HFF-Myc (cell line): ENCODE measurements at places on chromosomes 1 and 21.

- DNase-seq, result no peak
Measured at GRCh38 chr1:66334318-66334717, 199.6 kb upstream of the SGIP1 start.

DNA sequence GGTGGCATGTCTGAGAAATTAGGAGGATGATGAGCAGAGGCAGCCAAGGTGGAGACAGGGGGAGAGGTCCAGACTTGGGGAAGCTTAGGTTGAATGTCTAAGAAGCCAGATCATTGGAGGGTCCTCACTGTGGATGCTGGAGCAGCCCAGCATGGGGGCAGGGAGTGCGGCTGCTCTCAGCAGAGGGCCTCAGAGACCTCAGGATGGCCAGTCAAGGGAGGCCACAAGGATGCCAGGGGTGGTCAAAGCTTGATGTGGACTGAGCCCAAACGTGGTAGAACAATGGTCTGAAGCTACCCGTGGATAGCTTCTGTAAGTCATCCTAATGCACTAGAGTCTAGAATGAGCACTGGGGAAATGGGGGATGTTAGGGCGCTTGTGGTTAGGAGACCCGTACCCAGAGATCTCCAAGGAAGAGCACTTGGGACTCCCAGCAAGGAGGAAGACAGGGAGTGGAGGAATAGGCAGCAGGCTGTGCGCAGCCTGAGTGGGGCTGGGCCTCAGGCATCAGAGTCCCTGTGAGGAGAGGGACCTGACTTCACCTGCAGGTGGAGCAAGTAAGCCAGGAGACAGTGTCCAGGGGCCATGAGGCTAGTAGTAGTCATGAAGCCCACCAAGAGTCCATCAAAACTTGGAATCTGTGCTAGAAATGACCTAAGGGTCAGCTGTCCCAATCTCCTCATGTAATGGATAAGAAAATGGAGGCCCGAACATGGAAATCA lies 4.3 kb upstream of the S100A9 start:
- DNase-seq, result no peak

DNA sequence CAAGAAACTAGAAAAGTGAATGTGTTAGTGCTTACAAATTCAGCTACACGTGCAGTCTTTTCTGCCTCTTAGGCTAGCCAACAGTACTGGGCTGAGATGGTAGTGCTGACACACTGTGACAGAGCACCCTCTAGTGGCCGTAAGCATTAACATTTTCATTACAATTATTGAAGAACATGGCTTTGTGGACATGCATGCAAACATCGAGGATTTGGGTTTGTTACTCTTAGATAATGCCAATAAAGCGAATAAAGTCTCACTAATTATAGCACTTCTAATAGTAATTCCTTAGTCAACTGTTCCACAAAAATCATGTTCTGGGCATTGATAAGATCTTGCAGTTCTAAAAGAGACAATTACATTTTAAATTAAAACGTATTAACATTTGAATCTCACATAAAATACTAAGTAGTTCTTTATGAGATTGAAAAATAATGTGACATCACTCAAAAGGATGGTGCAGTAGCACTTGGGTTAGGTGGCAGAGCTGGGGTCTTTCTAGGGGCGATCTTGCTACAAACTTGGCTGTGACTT lies 47.1 kb downstream of the MYSM1 start:
- DNase-seq, result peak; percentile 82

DNA sequence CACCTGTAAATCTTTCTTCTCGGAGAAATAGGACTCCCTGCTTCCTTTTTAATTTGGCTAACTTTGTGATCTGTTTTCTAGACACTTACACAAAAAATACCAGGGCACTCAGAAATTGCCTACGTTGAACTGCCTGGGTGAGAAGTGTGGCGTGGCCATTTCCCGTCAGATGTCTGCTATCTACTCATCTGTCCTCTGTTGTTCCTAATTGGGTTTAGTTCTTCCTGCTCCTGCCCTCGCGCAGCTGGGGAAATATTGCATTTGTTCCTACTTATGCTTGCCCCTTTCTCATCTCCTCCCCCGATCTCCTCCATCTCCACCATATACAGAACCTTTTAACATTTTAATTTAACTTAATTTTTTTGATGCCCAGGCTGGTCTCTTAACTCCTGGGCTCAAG lies 55.1 kb downstream of the CD58 start:
- no peak for DNase-seq
